Activated CD4-positive, alpha-beta memory T cell treated with anti-CD3 and anti-CD28 coated beads, Interleukin-2, amount 10 ng/mL, durations not matched to agents 7 days and 5 days (primary cell): ENCODE measurements at places on chromosomes 5 and 9. TPM values are rescaled to one million over a fixed set of nuclear protein-coding genes. Genes with fewer than 3 reads are reported as not detected.

Gene ZBTB5
- total RNA-seq, result 10.6 TPM

Gene RELL2
- total RNA-seq, result 19.4 TPM

GRCh38 chr5:54632131-54632701 lies 114.7 kb downstream of the SNX18 start:
- peaks cover 4% of the 10 kb centered on the region for H3K4me1 ChIP-seq
- H3K36me3 ChIP-seq, result peaks cover 17% of the 10 kb centered on the region
- H3K27ac ChIP-seq, result no peak overlapping the region

Gene CYFIP2
- total RNA-seq, result 337 TPM

DNA sequence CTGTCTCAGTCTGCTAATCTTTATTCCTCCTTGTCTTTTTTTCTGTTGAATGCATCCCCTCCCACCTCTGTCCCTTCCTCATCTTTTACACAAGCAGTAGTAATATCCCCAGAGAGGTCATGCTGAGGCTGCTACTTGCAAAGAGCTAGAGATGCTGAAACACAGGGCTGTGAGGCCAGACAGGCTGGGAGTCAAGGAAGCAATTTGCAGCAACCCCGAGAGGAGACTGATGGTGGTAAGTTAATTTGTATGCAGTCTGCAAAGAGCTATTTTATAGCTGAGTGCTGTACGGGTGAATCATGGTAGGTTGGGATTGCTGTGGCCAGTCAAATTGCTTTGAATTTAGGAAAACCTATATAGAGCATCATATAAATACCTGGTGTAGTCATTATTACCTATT lies 90.2 kb upstream of the SLC24A2 start:
- no peak overlapping the region for H3K4me3 ChIP-seq
- no peak for DNase-seq
- peaks cover 9% of the 10 kb centered on the region for H3K27me3 ChIP-seq
- peaks cover 4% of the 10 kb centered on the region for H3K4me1 ChIP-seq
- H3K27ac ChIP-seq, result no peak overlapping the region
- no peaks in the 10 kb centered on the region for H3K36me3 ChIP-seq

Gene SLC25A2
- total RNA-seq, result 0.50 TPM

- H3K27ac ChIP-seq, result no peak overlapping the region
- H3K4me1 ChIP-seq, result no peaks in the 10 kb centered on the region
- H3K36me3 ChIP-seq, result no peaks in the 10 kb centered on the region
These were observed 15.8 kb downstream of the CCDC152 start for GRCh38 chr5:42772265-42772993.

Gene PHPT1
- 85.4 TPM for total RNA-seq

Gene SPINK4
- not detected for total RNA-seq
